ENCODE measurements at places on chromosomes 1 and 21.

DNA sequence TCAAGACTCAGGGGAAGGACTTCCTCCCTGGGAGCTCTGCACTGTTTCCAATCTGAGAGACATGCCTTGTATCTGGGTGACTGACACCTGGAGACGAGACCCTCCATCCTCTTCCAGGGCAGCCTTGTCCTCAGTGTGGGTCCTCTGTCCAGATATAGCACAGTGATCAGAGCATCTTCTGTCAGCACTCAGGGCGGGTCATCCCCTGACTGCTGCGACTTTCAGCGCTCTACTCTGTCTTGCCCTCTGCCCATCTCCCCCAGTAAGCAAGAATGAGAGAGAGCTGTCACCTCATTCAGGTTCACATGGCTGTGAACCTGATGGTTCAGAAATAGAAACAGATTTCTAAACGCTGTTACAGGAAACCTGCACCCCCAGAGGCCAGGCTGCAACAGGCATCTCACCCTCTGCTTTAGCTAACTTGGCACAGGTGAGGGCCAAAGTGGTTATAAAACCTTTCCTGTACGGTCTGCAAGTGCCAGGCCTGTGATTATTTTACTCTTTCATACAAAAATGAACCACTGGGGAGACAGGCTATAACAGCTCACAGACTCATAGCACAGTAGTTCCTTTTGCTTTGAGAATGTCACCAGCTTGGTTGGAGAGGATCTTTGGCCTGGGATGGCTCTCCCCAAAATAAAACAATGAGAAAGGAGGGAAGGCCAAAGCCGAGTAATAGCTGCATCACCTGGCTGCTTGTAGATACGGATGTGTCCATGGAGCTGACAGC is 11.4 kb upstream of the TENT5C start:
- DNase-seq = no peak

DNA sequence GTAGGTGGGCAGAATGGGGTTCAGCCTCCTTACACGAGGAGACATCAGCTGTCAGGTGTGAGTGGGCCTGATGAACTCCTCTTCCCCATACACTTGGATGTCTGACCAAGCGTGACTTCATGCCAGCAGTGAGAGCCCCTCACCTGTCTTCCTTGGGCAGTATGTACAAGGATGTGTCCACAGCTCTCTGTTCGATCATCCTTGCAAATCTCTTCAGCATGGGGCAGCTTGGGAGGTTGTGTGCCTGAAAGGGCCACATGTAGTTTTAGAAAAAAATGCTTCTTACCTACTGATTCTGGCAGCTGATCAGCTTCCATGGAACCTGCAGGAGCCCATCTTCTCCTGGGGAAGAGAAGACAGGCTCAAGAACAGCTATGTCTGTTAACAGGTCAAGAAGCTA is 18.0 kb downstream of the ACP6 start:
- DNase-seq = no peak

GRCh38 chr1:91781901-91782622 is 103.9 kb downstream of the TGFBR3 start:
- DNase-seq = no peak

GRCh38 chr1:30984165-30984889 is 75.8 kb upstream of the SDC3 start:
- DNase-seq = no peak

- no peak for DNase-seq
Observed at GRCh38 chr1:222370081-222370912, 177.6 kb downstream of the HHIPL2 start.

GRCh38 chr21:45039317-45040156 is 34.8 kb upstream of the ADARB1 start:
- no peak for DNase-seq

- no peak for DNase-seq
Observed at GRCh38 chr21:16071761-16072160, 342.0 kb downstream of the USP25 start.

Data from mesothelial cell of epicardium (in vitro differentiated cells).